Psoas muscle (tissue), 8 donors: ENCODE measurements at places on chromosomes 4 and X.

- DNase-seq: no peak
Observed at GRCh38 chr4:21450331-21450730, 498.2 kb downstream of the KCNIP4 start.

DNA sequence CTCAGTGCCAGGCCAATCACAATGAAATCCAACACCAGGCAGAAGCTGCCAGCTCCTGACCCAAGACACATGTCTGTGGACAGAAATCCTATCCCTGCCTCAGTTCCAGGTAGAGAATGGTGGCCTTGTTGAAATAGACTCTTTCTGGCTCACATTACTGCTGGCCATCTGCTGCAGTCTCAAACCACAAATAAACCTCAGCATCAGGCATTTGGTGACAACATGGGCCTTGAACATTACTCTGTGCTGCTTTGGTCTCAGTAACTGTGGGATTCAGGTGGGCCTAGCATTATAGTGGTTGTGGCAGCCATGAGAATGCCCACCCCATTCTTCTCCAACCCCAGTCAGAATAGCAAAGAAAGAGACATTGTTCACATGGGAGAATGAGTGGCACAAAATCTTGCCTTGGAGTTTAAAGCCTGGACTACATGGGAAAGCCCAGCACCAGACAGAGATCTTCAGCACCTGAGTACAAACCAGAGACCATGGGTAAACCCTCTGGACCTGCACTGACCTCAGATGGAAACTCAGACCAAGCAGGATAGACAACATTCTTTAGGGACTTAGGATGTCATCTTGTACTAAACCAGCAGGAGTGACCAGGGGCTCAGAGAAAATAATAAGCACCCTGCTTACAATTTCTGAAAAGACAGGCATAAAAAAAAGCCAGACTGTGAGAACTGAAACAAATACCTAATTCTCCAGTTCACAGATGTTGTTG, 50.4 kb upstream of the TRAM1L1 start:
- no peak for DNase-seq

- DNase-seq: no peak
Observed at GRCh38 chr4:190017357-190018200, 9.5 kb downstream of the FRG2 start.

DNA sequence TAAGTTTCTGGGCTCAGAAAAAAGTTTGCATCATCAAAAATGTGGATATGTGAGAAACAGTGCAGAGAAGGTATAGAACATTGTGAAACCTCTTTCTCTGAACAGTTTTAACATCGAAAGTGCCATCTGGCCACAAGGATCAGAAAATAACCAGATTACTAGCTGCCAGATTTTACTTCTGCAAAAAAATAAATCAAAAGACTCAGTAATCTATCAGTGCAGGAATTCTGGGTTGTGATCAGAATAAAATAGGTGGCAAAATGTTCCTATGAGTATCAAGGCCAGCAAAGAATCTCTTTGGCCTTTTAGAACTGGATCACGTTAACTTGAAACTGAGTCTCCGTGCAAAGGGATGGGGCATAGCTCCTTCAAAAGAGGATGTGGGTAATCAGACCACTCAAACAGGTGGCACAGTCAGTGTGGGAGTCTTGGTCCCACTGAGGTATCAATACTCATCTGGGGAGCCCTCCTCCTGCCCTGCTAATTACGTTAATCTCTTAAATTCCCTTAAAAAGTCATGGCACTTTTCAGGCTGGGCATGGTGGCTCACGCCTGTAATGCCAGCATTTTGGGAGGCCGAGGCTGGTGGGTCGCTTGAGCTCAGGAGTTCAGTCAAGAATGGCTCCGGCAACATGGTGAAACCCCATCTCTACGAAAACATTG, 26.7 kb upstream of the RBM47 start:
- no peak for DNase-seq

DNA sequence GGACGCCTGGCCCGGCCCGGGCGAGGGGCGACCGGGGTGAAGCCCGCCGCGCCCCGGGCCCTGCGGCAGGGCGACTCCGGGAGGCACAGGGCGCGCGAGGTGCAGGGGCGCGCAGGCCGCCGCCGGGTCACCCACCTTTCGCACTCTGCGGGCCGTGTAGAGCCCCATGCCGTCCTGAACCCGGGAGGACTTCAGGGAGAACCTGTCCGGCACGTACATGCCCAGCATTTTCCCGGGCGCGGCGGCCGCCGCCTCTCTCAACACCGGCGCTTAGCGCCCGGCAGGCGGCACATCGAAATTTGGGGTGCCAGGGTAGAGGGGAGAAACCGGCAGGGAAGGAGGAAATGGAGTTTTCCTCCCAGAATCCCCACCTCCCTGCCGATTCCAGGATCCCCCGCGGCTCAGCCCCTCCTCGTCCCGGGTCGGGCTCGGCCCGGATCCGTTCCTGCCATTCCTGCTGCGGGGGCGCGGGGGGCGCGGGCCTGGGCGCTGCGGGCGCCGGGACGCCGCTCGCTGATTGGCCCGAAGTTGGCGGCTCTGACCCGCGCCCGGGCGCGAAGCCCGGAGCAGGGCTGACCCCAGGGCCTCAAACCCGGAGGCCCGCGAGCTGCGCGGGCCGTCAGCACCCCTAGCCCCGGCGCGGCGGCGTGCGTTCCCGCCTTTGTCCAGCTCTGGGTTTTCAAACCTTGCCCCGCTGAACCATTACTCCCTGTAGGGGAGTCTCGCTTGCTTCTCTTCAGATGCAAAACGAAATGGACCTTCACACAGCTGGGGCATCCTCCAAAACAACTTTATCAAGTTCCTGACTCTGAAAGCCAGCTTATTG, at the start of gene PRDM5:
Gene PRDM5 (minus strand): TSS at position 346 of the 826 bp plus-strand sequence. CDS start 118 bp downstream, at position 228.
- DNase-seq: peak; percentile 72

- no peak for DNase-seq
Observed at GRCh38 chr4:127441571-127441970, 191.2 kb upstream of the INTU start.

- no peak for DNase-seq
Observed at GRCh38 chr4:128512161-128512560, 224.5 kb upstream of the PGRMC2 start.

GRCh38 chr4:109044431-109044830, 258.0 kb downstream of the COL25A1 start:
- no peak for DNase-seq

DNA sequence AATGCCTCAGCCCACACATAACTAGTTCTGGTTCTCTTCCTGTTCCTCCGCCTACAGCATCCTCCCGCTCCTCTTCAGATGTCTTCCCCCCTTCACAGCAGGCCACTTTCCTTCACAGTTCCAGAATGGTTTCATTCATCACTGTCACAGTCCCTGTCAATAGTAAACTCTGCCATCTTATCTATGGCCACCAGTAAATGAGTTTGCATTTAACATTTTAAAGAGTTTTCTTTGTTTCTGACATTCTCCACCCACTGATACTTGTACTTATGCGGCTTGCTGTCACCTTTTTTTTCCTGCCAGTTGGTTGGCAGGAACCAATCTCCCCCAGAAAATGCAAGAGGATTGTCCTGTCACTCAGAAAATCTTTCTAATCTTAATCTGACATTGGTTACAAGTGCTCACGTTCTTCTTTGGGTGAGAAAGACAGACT, 114.1 kb downstream of the GLUD2 start:
- no peak for DNase-seq

DNA sequence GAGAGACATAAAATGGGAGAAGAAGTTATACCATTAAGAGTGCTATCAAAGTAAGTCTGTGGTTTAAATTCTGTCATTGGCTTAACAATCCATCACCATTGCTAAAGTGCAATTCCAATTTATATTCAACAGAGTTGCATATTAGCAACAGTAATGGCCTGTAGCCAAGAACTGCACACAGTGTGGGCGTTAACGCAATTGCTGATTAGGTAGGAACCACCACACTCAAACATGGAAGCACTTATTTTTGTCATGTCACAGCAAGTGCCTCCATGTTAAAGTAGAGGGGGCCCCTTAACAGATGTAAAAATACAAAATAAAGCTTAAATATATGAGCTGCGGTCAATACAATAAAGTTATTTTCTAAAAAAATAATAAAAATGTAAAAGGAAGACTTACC, 10.8 kb downstream of the LARP7 start:
- DNase-seq: no peak

- DNase-seq: no peak
Observed at GRCh38 chr4:52317981-52318380, 266.9 kb downstream of the SPATA18 start.

DNA sequence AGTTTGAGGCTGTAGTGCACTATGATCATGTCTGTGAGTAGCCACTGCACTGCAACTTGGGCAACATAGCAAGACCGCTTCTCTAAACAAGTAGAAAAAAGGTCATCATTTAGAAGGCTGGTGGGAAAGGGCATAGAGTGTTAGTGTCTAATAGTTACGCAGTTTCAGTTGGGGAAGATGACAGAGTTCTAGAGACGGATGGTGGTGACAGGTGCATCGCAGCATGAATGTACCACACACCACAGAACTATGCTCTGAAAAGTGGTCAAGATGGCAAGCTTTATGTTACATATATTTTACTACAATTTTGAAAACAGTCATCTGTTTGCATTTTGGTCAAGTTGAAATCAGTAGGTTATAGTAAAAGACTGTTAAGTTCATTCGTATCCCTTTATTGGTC, 23.7 kb upstream of the CLDN34 start:
- DNase-seq: no peak

GRCh38 chr4:48247878-48248558, 21.6 kb downstream of the TEC start:
- DNase-seq: no peak

DNA sequence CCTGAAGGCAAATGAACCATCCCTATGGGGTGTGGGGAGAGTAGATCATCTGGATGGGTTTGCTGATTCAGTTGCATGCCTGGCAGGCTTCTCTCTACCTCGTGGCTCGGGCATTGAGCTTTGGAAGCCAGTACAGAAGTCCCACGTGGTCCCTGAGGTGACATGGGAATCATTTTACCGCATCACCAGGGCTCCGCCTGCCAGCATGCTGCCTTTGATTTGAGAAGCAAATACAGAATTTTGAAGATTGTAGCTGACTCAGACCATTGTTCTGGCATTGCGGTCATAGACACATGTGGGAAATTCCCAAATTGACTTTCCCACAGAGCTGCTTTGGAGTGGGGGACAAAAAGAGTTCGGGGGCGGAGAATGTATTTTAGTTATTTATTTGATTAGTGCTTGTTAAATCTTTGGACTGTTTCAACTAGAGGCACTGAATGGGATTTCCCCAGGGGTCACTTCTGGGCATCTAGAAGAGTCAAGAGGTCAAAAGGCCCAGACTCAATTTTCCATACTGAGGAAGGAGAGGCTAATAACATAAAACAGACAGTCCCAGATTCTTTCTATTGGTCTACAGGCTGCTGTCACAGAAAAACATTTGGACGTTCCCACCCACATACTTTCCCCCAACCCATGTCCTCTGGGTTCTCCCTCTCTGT, 79.3 kb downstream of the NHSL2 start:
- peak; percentile 56 for DNase-seq

- DNase-seq: no peak
Observed at GRCh38 chr4:139833151-139833910, 167.7 kb downstream of the MGST2 start.

DNA sequence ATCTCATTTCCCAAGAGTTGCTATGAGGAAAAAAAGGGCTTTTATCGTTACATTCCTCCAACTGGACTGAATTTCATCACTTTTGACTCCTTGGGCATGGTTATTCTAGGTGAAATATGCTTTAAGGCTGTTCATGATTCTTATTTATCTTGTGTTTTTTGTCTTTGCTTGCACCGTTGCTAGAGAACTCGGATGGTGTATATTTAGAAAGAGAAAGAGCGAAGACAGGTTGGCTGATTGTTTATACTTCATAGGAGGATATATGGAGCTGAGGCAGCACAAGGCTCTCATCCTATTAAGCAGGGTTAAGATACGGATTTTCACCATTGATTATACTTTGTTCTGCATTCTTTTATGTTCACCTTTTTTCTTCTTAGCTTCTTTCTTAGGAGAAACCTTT, 94.9 kb upstream of the GEMIN8 start:
- no peak for DNase-seq

- no peak for DNase-seq
Observed at GRCh38 chr4:124025000-124025399, 628.4 kb downstream of the SPRY1 start.

- DNase-seq: no peak
Observed at GRCh38 chr4:56803471-56803870, 18.0 kb downstream of the SPINK2 start.

GRCh38 chrX:40996886-40997530, 88.2 kb upstream of the USP9X start:
- DNase-seq: no peak

- DNase-seq: no peak
Observed at GRCh38 chr4:1731180-1731579, 9.9 kb downstream of the TACC3 start.

DNA sequence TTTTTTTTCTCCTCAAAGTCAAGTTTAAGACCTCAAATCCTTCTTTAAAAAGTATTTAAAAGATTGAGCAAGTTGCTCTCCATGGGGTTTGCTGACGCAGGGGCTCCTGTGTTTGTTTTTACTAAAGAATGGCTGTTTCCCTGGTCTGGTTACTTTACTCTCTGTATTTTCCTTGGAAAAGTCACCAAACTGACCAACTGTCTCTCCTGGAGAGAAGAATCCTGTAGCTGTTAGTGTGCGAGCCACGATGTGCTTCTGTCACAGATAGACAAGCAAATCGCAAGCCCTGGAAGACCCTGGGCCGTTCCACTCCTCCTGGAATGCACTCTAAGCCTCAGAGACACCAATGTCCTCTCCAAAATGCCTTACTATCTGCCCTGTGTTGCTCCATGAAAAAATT, 212.1 kb downstream of the CHIC2 start:
- no peak for DNase-seq

DNA sequence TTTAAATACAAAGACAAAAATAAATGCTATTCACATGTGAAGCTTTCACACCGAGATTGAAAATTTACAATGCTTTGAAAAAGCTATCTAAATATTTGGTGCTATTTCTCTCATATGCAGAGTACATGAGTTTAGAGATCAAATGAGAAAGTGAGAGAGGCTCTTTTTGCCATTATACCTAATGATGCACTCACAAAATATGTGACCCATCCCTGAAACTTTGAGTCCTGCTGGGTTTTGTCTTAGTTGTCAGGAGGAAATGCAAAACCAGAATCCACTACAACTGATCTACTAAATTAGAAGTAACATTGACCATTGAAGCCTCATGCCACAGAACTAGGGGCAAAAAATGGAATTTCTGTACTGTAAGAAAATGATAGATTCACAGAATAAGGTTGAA, 251.7 kb downstream of the MAPK10 start:
- no peak for DNase-seq
